Spinal cord (tissue), 10 donors: ENCODE measurements at places on chromosomes 1 and 21. TPM values are rescaled to one million over a fixed set of nuclear protein-coding genes. Genes with fewer than 3 reads are reported as not detected.

DNA sequence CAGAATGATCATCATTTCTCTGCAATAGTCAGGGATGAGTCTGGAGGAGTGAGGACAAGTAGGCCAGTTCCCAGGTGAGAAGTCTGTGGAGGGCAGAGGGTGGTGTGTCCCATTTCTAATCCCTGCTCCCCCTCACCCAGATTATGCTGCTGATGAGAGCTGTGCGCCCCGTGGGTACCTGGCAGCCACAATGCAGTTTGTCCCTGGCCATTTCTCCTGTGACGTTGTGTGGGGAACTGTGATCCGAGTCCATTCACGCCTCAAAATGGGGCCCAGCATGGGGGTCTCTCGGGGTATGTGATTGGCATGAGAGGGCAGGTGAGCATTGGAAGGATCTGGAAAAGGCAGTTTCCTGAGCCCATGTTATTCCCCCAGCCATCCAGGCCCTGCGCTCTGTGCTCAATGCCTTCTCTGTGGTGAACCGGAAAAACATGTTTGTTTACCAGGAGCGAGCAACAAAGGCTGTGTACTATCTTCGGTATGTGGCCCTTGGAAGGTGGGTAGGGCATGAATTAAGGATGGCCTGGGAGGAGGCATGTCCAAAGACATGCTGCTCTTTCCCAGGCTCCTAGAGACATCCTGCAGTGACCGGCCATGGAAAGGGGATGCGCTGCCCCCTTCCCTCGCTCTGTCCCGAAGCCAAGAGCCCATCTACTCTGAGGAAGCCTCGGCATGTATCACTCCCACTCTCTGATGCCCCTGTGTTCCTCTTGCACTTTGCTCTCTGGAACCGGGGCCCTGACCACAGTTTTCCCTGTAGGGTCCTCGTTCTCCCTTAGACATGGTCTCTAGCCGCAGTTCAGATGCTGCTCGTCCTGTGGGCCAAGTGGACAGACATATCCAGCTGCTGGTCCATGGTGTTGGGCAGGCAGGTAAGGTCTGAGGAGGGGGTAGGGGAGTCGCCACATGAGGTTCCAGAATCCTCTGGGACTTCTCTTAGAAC is 16.4 kb downstream of the HYI start:
- DNase-seq, result no peak

DNA sequence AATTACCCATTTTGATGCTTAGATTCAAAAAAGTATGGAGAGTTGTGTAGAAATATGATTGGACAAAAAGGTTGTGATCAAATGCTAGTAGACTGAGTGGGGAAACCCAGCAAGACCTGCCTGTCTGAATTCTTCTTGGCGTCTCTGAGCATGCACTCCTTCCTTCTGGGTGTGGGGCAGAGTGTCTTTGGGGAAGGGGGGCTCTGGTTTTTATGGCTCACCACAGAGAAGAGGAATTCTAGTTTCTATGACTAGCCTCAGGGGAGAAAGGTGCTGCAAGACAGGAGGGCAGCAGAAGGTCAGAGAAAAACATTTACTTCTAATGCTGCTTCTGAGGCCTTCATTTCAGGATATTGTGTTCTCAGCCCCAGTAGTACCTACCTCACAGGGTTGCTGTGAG is 33.9 kb upstream of the PIGC start:
- no peak for DNase-seq

DNA sequence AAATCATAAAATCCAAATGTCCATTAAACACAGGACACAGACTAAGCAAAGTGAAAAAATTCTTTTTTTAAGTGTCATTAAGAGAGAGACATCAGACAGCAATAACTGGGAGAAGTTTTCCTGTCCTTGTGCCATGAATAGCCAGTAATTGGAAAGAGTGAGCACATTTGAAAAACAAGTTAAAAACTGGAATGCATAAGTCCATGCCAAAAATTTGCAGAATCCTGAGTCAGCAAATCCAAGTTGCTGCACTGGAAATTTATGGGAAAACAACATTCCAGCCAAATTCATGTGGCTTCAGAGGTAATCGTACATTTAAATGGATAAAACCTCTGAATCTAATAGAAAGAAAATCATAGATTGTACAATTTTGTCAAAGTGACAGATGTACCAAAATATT is 291.4 kb downstream of the LRRC40 start:
- no peak for DNase-seq

- DNase-seq, result no peak
Measured at GRCh38 chr21:40990366-40990765, 143.4 kb upstream of the DSCAM start.

DNA sequence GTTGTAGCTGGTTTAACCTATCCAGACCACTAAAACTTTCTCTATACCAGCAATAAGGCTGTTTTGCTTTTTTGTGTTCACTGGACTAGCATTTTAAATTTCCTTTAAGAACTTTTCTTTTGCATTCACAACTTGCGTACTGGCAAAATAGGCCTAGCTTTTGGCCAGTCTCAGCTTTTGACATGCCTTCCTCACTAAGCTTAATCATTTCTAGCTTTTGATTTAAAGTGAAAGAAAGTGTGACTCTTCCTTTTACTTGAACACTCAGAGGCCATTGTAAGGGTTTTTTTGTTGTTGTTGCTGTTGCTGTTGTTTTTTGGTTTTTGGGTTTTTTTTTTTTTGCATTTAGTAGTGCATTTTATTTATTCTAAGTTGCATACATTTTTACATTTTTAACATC is 15.2 kb downstream of the RPAP2 start:
- no peak for DNase-seq

DNA sequence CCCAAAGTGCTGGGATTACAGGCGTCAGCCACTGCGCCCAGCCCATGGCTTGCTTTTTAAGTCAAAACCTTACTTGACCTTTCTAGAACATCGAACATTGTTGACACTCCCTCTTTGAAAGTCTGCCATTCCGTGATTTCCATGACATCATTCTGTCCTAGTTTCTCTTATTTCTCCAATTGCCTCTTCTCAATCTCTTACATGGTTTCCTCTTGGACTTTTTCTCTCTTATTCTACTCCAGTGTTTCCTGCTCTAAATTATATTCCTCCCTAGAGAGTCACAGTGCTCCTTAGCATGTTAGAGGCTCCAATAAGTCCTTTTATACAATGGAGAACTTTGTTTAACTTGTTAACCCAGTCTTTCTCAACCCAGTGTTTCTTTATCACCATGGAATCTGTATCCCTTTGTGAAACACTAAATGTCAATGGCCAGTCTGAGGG is 25.5 kb downstream of the JAM2 start:
- DNase-seq, result no peak

DNA sequence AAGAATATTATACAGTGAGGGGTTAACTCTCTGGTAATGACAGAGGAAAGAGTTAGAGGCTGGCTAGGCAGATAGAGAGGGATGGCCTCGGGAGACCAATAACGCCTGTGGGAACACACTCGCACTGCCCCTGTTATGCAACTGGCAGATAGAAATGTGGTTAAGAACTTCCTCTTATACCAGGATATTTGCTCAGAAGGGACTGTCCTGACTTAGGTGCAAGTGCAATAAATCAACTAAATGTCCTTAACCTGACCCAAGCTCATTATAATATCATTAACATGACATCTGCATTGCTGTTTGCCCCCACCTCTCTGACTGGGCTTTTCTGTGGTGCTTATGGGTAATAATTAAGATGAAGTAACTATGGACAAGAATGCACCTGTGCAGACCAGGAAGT is 1518.0 kb downstream of the NCAM2 start:
- no peak for DNase-seq

DNA sequence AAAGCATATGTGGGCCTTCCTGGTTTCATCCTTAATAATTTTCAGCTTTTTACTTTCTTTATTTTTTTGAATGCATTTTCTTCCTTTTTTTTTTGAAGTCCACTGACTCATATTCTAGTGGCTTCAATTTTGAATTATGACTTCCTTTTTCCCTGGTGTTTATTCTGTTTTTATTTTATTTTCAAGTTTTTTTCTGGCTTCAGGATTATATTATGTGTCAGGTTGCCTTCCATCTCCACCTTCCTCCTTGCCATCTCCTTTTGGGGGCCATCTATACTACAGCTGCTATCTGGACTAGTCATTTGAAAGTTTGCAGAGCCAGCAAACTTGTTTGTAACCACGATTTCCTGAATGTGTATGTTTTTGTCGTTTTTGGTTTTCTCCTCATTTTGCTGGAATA is 117.6 kb downstream of the LEPR start:
- no peak for DNase-seq

- DNase-seq, result no peak
Measured at GRCh38 chr21:34869545-34869944, 179.6 kb downstream of the RUNX1 start.

Gene SLC25A34
- 0.59 TPM for total RNA-seq

Gene CDC42BPA
- total RNA-seq, result 129 TPM

Gene WNT9A
- 6.4 TPM for total RNA-seq

Gene FCRL3
- total RNA-seq, result under 0.01 TPM

Gene LCE1B
- total RNA-seq, result not detected
